ENCODE measurements at places on chromosomes 12 and 14.

DNA sequence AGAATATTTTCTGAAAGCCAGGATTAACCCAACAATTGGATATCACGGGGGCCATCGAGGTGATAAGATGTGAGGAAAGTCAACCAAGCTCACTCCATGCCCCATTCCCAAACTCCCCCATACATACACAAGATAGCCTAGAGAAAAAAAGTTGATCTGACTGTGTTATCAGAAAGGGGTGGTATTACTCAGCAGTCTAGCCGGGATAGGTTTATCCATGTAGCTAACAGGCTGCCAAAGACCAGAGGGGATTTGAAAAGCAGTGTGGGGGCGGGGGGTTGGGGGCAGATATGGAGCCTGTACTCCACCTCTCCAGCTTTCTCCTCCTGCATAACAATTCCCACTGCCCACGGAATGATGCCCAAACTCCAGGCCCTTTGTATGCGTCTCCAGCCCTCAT lies 13.2 kb upstream of the MAP1LC3B2 start:
- no peak for DNase-seq

DNA sequence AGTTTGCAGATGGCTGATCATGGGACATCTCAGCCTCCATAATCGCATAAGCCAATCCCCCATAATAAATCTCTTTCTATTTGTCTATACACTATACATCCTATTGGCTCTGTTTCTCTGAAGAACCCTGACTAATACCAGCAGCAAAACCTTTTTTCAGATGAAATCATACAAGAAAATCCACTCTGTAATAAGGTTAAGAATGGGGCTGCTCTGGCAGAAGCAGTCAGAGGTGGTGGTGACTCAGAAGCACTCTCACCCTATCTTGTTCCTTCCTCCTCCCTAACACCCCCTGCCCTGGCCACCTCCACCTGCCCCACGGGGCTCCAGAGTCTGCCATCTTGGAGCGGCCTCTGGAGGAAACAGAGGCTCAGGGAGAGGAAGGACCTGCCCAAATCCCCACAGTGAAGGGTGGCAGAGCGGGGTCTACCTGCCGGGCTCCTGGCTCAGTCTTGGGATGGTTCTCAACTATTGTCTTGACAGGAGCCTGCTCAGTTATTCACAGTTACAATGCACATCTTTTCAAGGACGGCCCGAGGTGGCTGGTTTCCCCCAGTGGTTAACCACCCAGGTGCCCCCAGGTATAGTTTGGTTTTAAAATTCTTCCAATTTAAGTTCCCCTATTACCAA lies 109.3 kb upstream of the EVL start:
- no peak for DNase-seq

- no peak for DNase-seq
Observed at GRCh38 chr14:69005432-69006148, 26.5 kb upstream of the ACTN1 start.

DNA sequence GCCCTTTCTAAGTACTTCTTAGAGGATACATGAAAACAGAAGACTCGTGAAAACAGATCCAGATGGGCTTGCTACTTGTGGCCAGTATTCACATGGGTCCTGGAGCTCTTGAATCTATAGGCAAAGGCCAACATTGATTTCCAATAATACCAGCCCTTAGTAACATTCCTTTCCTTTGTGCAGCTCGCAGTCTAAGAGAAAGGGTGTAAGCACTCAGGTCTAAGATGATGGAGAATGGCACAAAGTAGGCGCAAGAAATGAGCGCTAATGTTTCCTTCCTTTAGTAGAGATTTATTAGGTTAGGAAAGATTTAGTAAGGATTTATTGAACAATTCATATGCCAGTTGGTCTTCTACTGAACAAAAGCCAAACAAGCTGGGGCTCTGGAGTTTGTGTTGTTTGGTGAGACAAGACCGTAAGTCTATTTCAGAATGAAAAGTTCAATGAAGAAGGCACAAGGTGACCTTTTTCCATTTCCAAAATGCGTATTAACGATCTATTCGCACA lies 525 bp downstream of the RNU6-8 start:
- DNase-seq: no peak

- DNase-seq: no peak
Observed at GRCh38 chr12:79871621-79872020, 63.3 kb downstream of the PPP1R12A start.

DNA sequence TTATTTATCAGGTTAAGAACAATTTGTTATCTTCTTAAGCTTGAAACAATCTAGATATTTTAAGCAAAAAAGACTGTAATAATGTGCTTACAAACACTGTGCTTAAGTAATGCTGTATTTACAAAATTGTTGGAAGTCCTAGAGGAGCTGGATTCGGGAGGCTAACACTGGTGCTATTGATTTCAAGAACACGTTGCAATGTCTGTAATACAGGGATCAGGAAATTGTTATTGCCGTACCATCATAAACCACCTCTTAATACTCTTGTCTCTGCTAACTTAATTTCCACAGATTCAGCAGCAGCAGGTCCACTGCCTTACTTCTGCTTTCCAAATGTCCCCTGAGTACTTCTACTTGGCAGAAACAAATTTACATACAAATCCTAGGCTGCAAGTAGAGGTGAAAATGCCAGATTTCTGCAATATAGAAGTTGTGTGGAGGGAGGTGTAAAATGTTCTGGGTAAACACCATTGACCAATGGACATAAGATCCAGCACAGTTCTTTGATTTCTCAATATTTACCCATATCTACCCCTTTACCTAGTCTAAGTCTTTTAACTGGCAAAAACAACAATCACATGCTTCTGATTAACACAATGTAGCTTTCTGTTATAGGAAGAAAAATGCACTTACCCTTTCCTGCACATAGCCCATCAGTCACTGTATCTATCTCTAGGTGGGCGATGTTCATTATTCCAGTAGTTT lies 663.4 kb downstream of the TMTC2 start:
- no peak for DNase-seq

DNA sequence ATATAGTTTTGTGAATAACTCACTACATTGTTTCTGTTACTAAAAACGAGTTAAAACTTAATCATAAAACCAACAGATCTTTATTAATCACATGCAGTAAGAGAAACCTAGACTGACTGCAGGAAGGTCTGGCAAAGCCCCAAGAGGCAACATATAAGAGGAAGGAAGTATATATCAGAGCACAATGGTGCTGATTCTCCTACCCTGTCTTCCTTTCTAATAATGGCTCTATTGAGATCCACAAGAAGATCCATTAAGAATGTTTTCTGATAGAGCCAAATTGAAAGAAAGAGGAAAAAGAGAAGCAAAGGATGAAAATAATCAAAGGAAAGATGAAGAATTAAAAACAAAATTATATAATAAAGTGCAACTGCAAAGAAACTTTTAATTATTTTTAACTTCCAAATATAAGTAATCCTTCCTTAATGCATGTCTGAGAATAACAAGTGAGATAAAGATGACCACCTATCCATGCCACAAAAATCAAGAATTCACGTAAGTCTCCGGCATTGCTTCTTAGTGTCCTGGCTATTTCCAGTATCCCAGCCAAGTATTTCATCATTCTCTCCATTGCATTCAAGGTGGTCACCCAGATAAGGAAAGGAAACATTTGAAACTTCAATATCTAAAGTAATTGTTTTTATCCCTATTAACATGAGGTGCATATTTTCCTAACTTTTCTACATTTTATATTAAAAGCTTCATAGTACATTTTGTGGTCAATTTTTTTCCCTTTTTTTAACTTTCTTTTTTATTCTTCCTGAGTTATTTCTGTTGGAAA lies 62.2 kb downstream of the SOX5 start:
- no peak for DNase-seq

- no peak for DNase-seq
Observed at GRCh38 chr14:34247605-34248004, 214.4 kb downstream of the SPTSSA start.

- DNase-seq: no peak
Observed at GRCh38 chr12:119208626-119209061, 29.9 kb downstream of the HSPB8 start.

Data from CD4-positive, alpha-beta T cell treated with Interleukin-15 for 4 hours (primary cell).